Left lobe of liver (tissue), 2 donors: ENCODE measurements at places on chromosomes 12 and 14. TPM values are rescaled to one million over a fixed set of nuclear protein-coding genes. Genes with fewer than 3 reads are reported as not detected.

DNA sequence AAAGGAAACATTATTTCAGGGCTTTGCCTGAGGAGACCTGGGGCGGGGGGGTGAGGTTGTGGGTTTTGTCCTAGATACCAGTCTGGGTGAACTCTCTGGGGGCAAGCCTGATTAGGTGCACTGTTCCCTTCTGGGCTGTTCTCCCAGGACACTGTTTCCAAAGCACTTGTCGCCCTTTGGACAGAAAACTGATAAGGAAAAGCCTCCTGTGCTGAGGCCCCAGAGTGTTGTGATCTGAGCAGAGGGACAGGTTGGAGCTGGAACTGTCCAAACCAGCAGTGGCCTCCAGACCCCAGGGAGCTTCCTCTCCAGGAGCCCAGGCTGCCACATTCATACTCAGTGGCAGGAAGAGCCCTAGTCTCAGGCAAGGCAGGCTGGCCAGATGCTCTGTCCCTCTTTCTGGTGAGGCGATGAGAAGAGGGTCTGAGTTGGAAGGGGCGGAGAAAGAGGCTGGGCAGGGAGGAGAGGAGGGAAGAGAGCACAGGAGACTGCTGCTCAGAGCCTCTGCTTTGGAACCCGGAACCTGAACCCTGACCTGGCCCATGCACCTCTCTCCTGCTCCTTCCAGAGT lies 1.9 kb downstream of the GALNT16 start:
- peak; percentile 81 for DNase-seq

The NR4A1 gene
- total RNA-seq = 5.4 TPM

GRCh38 chr12:51883998-51884675 lies 3.8 kb upstream of the ANKRD33 start:
- DNase-seq = no peak

- peak; percentile 28 for DNase-seq
Measured at GRCh38 chr14:104937161-104937560, 12.5 kb downstream of the PLD4 start.

The KRT74 gene
- total RNA-seq = not detected

The SLC38A4 gene
- 518 TPM for total RNA-seq

DNA sequence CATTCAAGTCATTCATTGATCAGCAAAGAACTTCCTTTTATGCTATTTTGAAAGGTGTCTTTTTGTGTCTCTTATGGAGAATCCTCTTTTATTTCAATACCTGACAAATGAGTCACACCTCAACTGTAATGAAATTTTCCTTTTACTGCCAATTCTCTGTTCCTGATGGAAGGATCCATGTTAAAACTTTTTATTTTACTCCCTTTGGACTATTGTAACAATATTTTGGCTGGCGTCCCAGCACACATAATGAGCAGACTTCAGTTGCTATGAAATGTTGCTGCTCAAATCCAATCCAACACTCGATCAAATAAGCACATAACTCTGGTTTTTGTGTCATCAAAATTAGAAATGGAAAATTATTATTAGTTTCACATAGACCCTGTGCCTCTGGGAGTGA lies 21.9 kb upstream of the SLC15A5 start:
- DNase-seq = no peak
